ENCODE measurements at places on chromosomes 4 and X.

GRCh38 chrX:40411340-40412111 lies 169.2 kb upstream of the ATP6AP2 start:
- peak; percentile 3 for DNase-seq

DNA sequence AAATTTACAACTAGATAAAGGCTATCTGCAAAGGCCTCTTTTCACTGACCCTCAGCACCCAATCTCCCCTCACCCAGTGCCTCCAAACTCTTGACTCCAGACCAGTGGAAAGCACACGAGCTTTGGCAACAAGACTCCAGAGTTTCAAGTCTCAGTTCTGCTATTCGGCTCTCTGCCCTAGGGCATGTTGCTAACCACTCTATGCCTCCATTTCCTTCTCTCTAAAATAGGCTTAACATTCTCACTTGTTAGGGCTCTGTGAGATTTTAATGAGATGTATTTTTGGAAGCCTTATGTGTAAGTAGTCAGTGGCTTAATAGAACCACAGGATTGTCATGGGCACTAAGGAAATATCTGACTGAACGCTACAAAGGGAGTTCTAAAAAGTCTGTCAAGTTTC lies 116.5 kb upstream of the IQCM start:
- no peak for DNase-seq

GRCh38 chrX:15939737-15940136 lies 85.1 kb upstream of the AP1S2 start:
- DNase-seq, result no peak

- no peak for DNase-seq
These were observed 79.1 kb downstream of the PWWP3B start for GRCh38 chrX:106247162-106247561.

- no peak for DNase-seq
These were observed 4.1 kb downstream of the FOXO4 start for GRCh38 chrX:71099736-71100135.

DNA sequence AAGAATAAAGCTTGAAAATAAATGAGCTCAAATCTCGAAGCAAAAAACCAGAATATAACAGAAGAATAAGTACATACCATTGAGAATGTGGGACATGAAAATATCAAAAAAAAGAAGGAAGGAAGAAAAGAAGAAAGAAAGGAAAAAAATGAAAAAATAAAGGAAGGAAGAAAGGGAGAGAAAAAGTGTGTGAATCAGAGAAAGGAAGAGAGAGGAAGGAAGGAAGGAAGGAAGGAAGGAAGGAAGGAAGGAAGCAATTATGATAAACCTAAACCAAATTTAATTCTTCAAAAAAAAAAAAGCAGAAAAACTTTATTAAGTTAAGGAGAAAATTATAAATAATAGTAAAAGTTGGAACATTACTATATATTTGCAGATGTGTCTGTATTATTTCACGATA lies 949.8 kb downstream of the NLGN4X start:
- no peak for DNase-seq

DNA sequence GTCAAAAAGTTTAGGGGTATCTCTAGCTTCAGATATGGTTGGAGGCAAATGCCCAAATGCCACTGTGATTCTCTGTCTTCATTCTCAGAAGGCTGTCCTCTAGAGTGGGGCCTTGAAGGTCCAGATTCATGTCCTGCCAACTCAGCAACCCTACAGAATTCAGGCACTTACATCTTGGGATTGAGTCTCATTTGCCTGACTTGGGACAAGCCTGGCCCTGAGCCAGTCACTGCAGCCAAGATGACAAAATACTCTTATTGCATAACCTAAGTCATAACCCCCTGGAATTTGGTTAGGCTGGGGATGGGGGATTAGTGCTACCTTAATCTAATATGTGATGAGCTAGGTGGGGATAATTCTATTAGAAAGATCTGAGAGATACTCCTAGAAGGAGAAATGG lies 100.5 kb downstream of the AREG start:
- no peak for DNase-seq

GRCh38 chr4:94489098-94489497 lies 37.4 kb downstream of the PDLIM5 start:
- DNase-seq, result no peak

- DNase-seq, result no peak
These were observed 53.1 kb downstream of the NAA11 start for GRCh38 chr4:79272761-79273160.

DNA sequence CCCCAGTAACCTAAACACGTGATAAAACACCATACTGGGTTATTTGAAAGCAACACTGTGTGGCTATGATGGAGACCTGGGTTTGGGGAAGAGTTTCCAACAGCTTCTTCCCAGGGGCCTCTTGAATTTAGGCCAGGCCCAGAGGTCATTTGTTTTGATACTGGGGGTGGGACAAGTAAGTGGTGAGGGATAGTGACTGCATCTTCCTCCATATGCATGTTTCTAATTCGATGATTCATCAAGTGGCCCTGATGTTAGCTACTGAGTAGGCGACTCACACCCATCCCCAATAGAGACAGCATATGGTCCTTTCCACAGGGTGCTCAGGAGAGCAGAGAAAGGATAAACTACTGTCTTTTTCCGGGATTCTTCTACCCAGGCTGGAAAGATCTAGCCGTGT lies 2.7 kb downstream of the NDP start:
- no peak for DNase-seq

GRCh38 chr4:11397819-11398610 lies 30.7 kb downstream of the HS3ST1 start:
- DNase-seq, result no peak

GRCh38 chr4:146243141-146243882 lies 29.0 kb downstream of the REELD1 start:
- DNase-seq, result peak; percentile 86

- no peak for DNase-seq
These were observed 211.4 kb downstream of the CXXC4 start for GRCh38 chr4:104283303-104283702.

DNA sequence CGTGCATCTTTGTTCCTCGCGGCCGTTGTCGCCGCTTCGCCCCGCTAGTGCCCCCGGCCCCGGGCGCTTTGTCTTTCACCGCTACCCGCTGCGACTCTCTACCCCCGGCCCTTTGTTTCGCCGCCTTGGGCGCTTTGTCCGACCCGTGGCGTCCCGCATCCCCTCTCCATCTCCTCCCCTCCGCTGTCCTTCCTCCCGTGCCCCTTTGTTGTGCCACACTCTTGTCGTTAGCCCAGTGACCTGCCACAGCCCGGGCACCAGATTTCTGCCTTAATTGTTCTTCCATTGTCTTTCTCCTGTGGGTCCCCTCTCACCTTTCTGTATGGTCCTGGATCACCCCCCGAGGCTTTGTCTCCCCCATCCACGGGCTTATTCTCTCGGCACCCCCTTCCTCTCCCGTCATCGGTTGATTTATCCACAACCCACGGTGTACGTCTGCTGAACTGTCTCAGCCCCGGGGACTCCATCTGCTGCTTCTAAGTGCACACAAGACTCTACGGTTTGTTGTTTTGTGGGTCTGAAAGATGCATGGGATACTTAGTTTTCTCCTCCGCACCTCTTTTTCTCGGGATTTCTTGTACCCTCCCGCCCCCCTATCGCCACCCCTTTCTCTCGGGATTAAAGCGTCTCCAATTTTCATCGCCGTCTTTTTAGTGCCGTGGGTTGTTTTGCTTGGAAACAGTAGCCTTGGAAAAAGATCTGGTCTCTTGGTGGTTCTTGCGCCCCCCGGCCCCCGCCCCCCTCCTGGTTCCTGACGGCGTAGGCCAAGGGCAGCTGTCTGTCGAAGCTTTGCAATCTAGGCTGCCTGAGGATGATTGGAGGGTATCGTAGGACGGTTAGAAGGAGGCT lies 783 bp downstream of the RBPJ start:
- peak; percentile 57 for DNase-seq

- DNase-seq, result no peak
These were observed 29.7 kb upstream of the HELT start for GRCh38 chr4:184988611-184989010.

DNA sequence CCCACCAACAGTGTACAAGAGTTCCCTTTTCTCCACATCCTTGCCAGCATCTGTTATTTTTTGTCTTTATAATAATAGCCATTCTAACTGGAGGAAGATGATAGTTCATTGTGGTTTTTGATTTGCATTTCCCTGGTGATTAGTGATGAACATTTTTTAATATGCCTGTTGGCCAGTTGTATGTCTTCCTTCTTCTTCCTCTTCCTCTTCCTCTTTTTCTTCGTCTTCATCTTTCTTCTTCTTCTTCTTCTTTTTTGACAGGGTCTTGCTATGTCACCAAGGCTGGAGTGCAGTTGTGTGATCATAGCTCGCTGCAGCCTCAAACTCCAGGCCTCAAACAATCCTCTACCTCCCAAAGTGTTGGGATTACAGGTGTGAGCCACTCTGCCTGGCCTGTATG lies 87.4 kb downstream of the CCDC160 start:
- no peak for DNase-seq

- no peak for DNase-seq
These were observed 6.8 kb upstream of the ABLIM2 start for GRCh38 chr4:8165374-8165896.

DNA sequence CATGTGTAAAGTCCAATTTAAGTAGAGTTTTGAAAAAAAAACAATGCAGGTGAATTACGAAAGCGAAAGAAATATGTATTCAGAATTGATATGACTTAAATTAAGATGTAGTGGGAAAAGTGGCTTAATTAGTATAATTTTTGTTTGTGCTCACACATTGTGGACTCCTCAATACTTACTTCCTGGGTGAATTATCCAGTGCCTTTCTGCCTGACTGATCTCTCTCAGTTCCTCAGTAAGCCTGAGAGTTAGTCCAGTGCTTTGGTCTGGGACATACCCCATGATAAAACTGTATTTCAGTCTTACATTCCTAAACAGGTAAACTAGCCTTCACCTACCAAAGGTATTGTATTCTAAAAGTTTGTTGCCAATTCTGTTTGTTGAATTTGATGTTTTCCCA lies 8.4 kb downstream of the PGAM4 start:
- DNase-seq, result no peak

GRCh38 chrX:70618467-70618866 lies 173.8 kb downstream of the DLG3 start:
- DNase-seq, result no peak

DNA sequence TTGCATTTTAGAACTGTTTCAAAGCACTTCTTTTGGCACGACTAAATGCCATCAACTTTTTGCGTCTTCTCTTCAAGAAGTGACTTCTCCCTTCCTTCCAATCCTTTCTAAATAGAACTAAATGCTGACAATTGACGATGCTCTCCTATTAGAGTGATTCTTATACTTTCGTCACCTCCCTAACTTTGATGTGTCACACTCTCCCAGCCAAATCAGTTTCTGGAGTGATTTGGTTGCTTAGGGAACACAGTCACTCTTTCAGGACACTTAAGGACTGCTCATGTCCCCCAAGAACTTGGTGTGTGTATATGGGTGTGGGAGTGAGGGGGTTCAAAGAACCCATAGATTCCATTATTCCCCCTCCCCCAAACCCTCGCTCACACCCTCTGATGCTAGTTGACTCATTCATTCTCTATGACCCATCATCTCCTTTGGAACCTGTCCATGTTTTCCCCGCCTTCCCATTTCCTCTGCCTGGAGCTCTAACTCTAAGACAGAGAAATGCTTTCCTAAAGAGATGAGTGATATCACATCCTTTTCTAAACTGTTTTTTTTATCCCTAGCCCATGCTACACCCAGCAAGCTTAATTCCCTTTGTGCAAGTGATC lies 26.8 kb upstream of the AREG start:
- no peak for DNase-seq

DNA sequence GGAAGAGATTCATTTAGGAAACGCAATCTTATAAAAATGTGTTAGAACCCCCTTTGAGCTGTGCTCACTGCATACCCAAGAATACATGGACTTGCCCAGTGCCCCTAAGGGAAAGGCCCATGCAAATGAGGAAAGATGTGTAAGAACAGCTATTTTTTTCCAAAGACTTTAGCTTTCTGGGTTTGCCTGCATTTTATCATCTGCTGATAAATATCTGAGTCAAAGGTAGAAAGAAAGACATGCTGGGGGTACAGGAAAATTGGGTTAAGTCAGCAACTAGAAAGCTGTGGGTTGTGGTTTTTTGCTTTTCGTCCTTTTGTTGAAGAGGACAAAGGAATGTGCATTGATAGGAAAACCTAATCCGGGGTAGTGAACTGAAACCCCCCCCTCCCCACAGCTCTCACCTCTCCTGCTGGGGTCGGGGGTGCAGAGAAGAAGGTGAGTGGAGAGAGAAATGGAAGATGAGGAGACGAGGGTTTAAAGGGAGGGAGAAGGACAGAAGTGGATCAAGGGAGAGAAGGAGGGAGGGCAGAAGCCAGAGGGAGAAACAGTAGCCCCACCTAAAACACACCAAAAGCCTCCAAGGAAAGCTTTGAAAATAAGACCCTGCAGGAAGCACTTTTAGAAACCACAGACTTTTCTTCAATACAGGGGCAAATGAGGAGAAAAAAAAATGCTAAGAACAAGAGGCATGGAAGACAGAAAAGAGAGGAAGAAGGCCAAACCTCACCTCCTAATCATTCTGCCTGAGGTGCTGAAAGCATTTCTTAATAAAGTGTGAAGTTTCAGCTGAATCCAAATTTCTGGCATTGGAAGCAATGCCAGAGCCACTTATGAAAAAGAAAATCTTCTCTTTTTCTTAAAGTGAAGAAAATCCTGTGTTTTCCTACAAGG lies 49.3 kb downstream of the KDR start:
- DNase-seq, result peak; percentile 6

DNA sequence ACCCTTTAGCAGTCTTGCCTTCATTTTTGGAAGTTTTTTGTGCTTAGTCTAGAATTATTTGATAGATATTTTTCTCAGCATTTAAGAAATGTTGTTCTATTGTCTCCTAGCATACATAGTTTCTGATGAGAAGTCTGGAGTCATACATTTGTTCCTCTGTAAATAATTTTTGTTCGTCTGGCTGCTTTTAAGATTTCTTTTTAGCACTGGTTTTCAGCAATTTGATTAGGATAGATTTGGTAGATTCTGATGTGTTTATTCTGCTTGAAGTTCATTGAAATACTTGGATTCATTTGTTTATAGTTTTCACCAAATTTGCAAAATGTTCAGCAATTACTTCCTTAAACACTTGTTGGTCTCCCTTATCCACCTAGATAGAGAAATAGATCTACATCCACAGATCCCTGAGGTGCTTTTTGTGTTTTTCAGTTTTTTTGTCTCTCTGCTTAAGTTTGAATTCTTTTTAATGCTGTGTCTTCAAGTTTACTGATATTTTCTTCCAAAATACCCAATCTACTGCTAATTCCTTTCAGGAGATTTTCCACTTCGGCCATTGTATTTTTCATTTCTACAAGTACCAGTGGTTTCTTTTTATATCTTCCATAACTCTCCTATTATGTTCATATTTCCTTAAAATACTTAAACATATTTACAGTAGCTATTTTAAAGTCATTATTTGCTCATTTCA lies 64.9 kb downstream of the ABLIM2 start:
- DNase-seq, result no peak

Data from activated CD4-positive, alpha-beta T cell treated with anti-CD3 and anti-CD28 coated beads for 48 hours (primary cell).